ENCODE measurements at places on chromosomes 6 and 20.

- no peak for DNase-seq
These were observed 18.6 kb downstream of the KCNK17 start for GRCh38 chr6:39295611-39296011.

DNA sequence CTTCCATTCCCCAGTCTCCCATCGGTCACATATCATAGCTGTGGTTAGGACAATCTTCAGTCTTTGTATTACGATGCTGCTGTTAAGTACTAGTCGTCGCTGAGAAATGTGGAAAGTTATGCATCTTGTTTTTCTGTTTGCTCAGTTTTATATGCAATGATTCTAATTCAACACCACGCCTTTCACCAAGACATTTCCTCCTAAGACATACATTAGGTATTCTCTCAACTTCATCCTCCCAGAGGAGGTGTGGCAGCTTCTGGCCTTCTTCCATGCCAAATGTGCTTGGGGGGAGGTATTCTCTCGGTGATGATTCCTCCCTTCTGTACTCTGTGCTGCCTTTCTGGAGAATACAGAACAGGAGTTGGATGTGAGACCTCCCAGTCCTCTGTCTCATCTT, 66.1 kb downstream of the B4GALT5 start:
- no peak for DNase-seq

DNA sequence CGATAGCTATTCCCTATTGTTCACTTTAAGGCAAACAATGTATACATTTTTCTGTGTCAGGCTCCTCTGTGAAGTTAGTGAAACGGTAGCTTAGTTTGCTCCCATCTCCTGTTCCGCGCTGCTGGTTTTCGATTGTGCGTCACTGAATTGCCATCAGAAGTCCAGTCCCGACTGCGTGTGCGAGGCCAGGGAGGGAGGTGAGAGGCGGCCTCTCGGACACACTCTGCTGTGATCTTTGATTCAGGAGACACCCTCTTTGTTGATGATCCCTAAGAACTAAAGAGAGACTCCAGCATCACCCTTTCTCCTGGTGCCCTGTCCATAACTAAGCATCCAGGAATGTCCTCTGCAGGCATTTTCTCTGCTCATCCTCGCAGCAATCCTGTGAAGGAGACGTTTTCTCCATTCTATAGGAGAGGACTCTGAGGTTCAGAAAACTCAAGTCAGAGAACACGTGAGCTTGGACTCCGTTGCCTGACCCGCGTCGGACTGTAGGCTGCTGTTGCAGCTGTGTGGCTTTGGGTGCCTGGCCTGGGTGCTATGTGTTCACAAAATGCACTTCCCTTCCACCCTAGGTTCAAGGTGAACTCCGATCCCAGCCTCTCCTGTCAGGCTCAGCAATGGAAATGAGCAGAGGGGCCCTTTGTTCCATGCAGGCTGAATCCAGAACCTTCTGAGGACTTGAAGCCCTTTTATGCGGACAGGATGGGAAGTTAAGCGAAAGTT, 24.1 kb upstream of the UNC93A start:
- DNase-seq: no peak

DNA sequence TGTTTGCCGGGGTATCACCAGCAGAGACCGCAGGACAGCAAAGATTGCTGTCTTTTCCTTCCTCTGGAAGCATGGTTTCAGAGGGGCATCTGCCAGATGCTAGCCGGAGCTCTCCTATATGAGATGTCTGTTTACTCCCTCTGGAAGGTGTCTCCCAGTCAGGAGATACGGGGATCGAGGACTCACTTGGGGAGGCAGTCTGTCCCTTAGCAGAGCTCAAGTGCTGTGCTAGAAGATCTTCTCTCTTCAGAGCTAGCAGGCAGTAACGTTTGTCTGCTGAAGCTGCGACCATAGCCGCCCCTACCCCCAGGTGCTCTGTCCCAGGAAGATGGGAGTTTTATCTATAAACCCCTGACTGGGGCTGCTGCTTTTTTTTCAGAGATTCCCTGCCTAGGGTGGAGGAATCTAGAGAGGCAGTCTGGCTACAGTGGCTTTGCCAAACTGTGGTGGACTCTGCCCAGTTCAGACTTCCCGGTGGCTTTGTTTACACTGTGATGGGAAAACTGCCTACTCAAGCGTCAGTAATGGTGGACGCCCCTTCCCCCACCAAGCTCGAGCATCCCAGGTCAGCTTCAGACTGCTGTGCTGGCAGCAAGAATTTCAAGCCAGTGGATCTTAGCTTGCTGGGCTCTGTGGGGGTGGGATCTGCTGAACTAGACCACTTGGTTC, 133.0 kb upstream of the FLRT3 start:
- DNase-seq: no peak

DNA sequence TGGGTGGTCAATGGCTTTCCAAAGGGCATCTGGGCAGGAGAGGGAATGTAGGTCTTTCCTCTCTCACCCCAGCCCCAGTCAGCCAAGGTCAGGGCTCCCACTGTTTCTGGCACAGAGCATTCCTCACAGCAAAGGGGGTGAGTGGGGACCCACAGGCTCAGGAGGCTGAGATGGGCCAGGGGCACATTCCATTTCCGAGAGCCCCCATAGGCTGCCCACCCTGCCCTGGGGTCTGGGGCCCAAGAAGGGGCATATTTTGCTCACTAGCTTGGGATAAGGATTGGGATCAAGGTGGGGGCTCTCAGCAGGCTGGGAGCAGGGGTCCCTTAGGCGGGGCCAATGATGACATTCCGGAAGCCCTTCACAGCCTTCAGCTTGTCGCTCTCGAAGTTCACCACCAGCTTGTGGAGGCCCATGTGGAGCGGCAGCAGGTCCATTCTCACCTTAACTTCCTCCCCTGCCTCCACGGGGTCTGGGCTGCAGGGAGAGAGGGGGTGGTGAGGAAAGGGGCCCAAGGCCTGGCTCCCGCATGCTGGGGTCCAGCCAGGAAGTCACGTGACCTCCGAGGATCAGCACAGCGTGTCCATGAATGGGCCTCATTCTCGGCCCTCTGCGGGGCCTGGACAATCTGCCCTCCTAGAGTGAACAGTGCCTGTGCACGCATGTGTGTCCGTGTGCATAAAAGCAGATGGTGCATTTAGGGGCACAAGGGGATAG, 35.0 kb downstream of the TGM2 start:
- no peak for DNase-seq

DNA sequence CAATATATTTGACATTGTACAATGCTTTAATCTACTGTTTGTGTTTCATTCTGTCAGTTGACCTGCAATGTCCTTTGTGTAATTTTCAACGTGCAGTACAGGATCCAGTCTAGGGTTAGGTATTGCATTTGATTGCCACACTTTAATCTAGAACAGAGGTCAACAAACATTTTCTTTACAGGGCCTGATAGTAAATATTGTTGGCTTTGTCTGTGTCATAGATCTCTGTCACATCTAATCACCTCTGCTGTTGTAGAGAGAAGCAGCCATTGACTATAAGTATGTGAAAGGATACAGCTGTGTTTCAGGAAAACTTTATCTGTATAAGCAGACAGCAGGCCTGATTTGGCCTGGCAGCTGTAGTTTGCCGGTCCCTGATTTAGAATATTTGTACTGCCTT, 39.3 kb downstream of the ATRN start:
- no peak for DNase-seq

- DNase-seq: no peak
These were observed 2.0 kb downstream of the CCM2L start for GRCh38 chr20:32012159-32012688.
